Activated naive CD4-positive, alpha-beta T cell treated with anti-CD3 and anti-CD28 coated beads, Interleukin-2, amount 10 ng/mL, durations not matched to agents 7 days and 5 days (primary cell): ENCODE measurements at places on chromosomes 1 and 21.

- no peak for DNase-seq
These were observed 261.4 kb upstream of the USP25 start for GRCh38 chr21:15468368-15468767.

DNA sequence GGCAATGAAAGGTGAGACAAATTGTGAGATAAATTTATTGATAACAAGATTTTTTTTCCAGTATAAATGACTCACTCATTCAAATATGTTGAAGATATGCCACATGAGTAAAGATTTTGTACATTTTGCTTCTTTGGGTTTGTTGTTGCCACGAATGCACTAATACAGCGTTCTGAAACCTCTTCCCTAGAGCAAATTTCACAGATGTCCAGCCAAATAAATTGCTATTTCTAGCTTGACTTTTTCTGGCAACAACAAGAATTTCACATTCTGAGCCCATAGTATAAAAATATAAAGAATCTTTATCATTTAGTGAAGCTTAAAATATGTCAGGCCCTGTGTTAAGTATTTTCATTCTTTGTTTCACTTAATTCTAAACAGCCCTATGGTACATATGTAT is 114.5 kb upstream of the COL24A1 start:
- DNase-seq, result no peak

DNA sequence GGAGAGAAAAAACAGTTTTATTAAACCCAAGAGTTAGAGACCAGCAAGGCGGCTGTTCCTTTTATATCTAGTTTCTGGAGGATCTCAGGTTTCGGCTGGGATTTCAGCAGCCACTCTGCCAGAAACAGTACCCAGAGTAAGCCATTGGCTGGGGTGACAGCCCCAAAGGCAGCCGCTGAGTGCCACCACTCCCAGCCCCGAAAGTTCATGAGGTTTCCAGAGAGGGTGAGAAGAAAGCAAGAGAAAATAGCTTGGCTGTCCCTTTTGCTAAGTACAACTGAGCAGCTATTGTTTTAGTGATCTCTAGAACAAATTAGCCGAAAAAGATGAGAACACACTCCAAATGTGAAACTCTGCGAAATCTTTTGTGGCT is 1.2 kb downstream of the SH3BGR start:
- no peak for DNase-seq

- no peak for DNase-seq
These were observed 584.8 kb downstream of the PLA2G4A start for GRCh38 chr1:187413405-187414169.

DNA sequence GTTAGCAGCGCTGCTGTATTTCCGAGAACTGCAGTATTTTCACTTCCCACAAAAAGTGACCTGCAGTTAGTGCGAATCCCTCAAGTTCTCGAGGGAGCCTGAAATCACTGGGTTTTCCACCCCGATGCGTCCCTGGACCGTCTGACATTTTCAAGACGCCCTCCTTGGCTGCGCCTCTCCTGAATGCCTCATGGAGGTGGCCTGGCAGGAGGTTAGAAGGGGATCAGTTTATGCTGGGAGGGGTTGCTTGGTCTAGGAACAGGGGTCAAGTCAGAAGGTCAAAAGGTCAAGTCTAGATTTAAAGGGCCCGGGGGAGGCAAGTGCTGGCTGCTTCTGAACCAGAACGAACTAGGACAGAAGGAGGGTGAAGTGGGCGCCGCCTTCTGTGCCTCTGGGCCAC is 176.8 kb downstream of the PRDM16 start:
- no peak for DNase-seq

DNA sequence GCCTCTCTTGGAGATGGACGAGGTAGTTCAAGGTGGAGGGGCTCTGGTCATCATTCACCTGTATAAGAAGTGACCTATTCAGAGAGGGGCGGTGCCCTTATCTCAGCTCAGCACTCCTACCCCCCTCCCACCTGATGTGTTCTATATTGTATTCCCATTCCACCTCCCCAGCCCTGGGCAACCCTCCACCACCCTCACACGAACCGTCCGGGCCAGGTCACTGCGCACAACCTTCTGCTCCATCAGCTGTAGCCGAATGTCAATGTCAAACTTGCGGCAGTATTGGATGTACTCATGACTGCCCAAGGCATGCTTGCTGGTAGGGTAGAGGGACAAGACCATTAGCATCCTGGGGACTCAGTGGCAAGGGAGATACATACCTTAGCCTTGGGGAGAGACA is 34.3 kb downstream of the PIK3C2B start:
- DNase-seq, result no peak

- peak; percentile 10 for DNase-seq
These were observed 17.8 kb upstream of the EPB41 start for GRCh38 chr1:28896609-28896986.

- DNase-seq, result no peak
These were observed 36.5 kb downstream of the ZMYND12 start for GRCh38 chr1:42419126-42419821.

GRCh38 chr1:117959364-117959763 is 29.8 kb downstream of the WDR3 start:
- no peak for DNase-seq

DNA sequence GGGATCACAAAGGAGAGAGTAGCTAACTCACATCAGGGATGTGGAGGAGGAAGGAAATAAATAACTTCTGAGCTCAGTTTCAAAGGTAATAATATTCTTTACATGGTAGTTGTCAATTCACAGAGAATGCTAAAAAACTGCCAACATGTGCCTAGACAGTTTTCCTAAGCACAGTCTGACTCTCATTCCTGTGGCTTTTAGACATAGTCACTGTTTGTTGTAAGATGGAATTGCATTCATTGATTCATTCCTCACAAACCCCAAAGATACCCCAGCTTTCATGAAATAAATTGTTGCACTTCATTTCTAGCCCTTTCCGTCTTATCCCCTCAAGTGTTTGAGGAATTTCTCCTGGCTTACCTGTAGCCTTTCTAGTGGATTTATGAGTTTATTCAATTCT is 263.9 kb downstream of the NTNG1 start:
- no peak for DNase-seq

DNA sequence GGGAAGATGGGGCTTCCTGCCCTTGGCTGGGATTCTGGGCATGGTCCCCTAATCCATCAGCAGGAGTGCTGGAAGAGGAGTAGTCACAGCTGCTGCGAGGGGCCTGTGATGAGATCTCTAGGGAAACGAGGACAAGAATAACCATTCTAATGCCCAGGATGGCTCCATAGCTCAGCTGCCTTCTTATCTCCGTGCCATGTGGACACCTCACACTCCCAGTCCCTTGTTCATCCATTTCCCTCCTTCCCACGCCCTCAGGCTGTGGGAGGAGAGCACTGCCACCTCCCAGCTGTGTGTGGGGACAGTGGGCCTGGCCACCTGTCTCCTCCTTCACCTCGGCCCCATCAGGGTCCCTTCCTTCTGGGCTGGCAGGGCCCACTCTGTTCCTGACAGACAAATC is 16.1 kb upstream of the ETV3 start:
- no peak for DNase-seq

- DNase-seq, result no peak
These were observed 5.9 kb downstream of the RUSC1 start for GRCh38 chr1:155326631-155327037.

DNA sequence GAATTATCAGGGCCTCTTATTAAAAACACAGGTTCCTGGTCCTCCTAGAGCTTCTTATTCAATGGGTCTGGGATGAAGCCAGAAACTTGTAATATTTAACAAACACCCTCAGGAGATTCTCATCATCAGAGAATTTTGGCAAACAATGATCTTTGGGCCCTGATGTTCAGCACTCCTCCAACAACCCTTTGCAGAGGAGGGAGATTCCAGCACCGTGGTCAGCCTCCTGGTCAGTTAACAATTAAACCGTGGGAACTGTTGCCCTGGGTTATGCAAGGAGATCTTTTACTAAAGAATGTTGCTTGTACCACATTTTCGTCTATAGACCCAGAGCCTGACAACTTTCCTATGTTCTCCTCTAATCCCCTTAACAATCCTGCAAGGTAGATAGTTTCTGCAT is 294.4 kb downstream of the PLPP3 start:
- DNase-seq, result no peak

DNA sequence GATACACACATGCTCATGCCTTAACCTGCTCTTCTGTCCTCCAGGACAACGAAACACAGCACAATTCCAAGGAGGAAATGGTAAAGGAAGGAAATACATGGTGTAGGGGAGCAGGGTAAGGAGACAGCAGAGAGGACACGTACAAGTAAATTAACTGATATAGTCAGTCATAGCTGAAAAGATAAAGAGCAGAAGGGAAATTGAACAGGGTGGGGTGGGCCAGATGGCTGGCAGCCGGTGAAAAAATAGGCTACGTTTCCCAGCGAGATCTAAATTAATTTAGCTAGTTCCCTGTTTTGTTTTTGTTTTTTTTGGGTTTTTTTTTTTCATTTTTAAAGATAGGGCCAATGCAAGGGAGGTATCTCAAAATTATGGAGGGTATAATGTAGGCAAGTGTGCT is 109.2 kb downstream of the FAM78B start:
- no peak for DNase-seq

- no peak for DNase-seq
These were observed 142.1 kb downstream of the RYR2 start for GRCh38 chr1:237183963-237184540.

DNA sequence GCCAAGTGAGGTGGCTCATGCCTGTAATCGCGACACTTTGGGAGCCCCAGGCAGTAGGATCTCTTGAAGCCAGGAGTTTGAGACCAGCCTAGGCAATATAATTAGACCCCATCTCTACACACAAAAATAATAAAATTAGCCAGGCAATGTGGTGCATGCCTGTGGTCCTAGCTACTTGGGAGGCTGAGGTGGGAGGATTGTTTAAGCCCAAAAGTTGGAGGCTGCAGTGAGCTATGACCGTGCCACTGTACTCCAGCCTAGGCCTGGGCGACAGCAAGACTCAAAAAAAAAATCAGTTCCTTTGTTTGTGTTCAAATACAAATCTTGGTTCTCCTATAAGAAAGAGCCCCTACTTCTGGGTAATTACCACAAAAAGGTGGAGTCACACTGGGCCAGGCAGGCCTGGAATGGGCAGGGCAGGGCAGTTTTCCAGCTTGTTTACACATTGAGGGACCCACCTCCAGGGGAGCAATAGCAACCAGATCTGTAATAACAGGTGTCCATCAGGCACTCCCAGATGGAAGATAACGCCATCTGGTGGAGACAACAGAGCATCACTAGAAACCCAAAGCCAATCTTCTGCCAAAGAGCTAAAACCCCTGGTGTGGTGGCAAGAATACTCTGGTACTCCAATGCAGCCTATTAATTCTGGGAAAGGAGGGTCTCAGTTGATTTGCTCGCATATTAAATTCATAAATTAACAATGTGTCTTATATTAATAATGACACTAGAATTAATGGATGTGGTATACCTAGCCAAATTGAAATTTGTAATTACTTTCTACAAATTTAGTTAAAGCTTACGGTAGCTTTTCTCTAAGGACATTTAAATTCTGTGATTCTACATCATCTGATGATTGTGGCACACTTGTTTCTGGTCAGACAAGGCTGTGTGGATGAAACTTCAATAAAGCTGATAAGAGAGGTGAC is 13.2 kb downstream of the PPP1R15B start:
- DNase-seq, result peak; percentile 68

DNA sequence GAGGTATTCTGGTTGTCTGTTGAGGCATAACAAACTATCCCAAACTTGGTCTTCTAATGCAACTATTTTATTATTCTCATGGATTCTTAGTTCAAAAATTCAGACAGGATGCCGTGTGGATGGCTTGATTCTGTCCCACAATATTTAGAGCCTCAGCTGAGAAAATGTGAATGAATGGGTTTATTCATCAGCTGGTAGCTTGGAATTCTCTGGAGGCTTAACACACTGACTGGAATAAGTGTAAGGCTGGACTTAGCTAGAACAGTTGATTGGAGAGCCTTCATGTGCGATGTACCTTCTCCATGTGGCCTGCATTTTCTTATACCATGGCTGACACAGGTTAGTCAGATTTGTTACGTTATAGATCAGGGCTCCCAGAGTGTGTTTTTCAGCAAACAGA is 30.8 kb downstream of the TNNI3K start:
- DNase-seq, result no peak

DNA sequence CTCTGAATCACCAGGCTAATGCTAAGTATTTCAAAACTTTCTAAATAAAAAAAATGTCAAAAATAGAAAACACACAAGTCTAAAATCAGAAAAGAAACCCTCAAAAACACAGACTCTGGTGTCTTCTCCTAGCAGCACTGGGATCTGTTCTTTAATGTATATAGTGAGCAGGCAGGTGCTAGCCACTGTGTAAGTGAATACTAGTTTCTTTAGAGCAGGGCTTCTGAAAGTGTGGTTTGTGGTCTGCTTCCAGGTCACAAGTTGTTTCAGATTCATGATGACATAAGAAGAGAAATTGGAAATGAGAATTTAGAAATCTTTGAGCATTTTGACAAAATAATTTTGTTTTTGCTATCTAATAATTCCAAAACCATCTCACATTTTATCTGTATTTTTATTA is 763.1 kb downstream of the USP25 start:
- DNase-seq, result no peak

DNA sequence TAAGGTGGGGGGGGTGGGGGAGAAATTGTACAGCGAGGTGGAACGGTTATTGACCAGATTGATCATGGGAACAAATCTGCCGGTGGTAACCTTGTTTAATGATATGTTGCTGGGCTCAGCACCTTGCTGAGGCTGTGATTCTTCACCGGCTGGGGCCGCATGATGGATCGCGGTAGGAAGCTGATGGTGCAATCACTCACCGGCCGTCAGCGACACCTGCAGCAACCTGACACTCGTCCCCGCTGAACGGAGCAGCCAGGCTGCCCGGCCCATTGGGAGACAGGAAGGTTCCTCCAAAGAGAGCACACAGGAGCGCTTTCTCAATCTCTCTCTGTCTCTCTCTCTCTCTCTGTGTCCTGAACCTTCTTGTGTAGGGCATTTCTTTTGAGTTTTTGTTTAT is 128.5 kb upstream of the RRP15 start:
- no peak for DNase-seq

DNA sequence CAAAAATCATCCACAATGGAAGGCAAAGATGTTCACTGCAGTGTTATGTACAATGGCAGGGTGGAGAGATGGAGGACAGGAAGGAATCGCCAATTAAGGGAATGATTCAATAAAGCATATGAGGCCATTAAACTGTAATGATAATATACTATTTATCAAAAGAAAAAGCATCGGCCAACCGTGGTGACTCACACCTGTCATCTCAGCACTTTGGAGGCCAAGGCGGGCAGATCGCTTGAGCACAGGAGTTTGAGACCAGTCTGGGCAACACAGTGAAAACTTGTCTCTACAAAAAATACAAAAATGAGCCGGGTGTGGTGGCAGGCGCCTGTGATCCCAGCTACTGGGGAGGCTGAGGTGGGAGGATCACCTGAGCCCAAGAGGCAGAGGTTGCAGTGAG is 89.1 kb downstream of the SSBP3 start:
- DNase-seq, result no peak

- no peak for DNase-seq
These were observed 2.9 kb downstream of the TRIM63 start for GRCh38 chr1:26064553-26064952.

DNA sequence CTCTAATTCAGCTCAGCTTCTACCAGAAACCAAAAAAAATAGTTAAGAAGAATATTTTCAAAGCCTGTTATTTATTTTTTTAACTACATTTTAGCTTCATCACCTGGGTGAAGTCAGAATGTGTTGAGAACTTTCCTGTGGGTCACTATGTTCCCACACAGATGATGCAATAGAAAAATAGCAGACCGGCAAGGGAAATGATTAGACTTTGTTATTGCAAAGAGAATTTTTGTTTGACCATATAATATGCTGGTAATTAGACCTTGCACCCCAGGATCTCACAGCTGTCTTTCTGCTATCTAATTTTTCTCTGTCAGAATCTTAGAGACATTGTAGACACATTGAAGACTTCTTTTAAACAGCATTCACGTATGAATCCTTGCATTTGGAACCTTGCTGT is 299.3 kb downstream of the TBX15 start:
- no peak for DNase-seq
